ENCODE measurements at places on chromosomes 3 and 15.

DNA sequence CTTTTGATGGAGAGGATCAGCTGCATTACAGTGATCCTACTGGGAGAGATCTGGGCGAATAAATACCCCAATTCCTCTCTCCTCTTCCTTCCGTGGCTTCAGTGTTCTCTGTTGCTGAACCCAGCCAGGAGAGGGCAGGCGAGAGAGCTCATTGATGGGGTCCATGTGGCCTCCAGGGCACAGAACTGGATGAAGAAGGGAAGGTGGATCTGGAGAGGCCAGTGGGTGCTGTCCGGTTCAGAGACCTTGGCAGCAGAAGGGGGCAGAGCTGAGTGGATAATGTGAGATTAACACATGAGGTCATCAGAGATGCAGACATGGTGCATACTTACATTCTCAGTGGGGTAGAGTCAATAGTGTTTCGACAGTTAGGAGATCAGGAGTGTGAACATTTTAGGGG, 193.6 kb downstream of the CLSTN2 start:
- DNase-seq = no peak

DNA sequence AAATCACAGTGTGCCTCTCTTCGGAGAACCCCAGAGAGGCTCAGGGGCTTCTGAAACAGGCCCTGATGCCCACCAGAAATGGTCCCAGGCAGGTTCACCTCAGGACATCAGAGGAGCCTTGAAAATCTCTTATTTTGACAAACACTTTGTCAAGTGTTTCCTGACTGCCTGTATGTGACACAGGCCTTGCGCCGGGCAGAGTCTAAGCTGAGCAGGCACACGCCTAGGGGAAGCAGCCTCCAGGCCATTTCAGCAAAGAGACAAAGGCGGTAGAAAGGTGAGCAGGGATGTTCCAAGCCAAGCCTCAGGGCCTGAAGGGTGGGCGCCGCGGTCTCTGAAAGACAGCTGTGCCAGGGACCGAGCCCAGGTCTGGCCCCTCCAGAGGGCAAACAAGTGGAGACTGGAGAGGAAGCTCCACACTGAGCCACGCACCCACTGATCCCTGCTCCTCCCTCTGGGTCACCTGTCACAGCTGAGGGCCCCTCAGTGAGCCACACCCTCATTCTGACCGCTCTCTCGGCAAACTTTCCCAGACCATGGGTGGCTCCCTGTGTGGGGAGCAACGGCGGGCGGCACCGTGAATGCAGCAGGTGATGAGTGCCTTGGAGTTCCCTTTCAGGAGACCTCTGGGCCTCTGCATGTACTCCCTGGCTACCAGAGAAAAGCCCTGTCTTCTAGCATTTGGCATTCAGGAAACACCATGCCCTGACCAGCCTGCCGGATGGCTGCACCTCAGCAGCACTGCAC, 136.1 kb downstream of the ADAMTS17 start:
- DNase-seq = no peak

GRCh38 chr3:107369791-107370190, 7.4 kb upstream of the CCDC54 start:
- peak; percentile 30 for DNase-seq

DNA sequence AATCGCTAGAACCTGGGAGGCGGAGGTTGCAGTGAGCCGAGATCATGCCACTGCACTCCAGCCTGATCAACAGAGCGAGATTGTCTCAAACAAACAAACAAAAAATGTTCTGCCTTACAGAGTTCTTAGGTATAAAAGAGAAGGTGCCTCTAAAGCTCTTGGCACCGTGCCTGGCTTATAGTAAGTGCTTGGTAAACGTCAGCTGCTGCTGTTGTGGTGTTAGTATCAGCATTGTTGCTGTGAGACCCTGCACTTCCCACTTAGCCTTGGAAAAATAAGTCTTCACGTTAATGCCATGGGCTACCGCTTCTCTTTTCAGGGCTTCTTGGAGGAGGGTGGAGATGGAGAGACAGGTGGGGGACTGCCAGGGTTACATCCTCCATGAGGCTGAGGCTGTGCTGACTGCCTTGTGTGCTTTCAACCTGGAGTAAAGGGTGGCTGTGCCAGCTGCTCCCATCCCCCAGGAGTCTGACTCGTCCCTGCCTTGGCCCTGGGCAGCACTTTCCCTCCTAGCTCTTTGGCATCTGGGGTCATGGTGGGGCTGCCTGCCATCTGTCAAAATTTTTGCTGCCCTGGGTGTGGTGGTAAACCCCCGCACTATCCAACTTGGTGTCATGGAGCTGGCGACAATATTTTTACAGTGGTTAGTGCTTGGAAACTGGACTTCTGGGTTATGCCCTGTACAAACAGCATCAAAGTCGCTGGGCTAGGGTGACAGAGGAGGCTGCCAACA, 17.8 kb downstream of the FLNB start:
- no peak for DNase-seq

DNA sequence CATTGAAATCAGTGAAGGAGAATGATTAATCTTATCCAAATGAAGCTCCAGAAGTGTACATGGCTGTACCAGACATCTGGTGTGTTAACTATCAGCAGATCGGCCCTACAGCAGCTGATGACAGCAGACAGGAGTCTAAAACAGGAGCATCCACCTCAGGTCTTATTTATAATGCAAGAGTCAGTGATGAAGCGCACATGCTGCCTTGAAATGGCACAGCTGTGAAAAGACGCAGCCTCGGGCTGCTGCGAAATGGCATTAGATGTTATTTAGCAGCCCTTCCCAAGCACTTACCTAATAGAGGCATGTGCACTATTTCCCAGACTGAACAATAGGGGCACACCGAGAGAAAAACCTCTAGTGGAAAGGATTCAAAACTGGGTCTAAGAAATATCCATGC, 472.3 kb upstream of the CBLB start:
- DNase-seq = no peak

DNA sequence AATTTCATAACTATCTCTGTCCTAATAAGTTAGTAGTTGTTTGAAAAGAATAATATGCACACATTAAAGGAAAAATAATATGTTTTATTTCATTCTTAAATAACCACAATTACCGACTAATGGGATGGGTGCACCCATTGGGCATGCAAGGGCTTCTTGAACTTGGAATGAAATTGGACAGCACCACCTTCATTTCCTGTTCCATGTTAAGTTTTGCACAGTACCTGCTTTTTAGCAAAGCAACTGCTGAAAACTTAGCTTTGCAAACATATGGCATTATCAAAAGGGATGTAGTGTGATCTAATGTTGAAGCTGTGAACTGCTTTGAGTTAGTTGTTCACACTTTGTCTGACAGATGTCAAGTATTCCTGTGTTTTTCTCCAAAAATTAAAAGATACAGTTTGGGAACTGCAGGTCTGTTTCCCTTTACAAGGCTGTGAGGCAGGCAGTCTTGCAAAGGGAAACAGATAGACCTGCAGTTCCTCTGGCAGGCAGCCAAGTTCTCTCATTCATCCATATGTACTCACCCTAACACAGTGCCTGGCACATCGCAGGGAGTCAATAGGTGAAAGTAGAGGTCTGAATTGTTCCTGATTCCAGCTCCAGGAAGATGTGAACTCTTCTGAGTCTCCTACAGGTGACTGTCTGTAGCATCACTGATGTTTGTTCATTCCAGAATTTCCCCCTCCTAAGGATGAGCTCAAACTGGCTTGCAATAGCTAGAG, 64.3 kb upstream of the GOLGA8B start:
- DNase-seq = no peak

DNA sequence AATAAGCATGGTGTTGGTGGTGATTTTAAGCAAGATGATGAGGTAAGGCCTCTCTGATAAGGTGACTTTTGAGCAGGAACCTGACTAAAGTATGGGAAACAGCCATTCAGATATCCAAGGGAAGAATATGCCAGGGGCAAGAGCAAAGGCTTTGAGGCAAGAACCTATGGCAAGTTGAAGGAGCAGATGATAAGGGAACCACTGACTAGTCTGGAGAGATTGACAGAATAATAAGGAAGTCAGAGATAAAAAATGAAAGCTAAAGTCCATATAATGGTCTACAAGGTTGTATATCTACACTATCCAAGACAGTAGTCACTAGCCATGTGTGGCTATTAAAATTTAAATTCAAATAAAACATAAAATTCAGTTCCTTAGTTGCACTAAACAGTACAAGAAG, 2.5 kb upstream of the C3orf38 start:
- DNase-seq = no peak

GRCh38 chr3:11591391-11592282, 52.1 kb downstream of the VGLL4 start:
- peak; percentile 91 for DNase-seq

- DNase-seq = peak; percentile 21
Measured at GRCh38 chr15:77024273-77025082, 29.6 kb downstream of the PSTPIP1 start.

DNA sequence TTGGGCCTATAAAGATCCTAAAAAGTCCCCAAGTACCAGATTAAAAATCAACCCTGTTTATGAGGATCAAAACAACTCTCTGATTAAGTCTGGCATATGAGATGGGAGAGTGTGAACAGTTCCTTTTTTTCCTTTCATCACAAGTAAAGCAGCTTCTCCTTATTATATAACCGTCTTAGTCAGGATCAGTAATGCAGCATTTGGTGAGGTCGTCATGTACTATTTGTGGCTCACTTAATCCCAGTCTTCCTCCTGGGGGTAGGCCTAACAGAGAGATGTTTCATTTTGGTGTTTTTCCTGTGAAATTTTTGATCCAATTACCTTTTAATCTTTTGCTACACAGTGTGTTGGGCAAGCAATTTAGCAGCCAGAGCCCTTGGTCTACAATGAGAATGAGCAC, 333.1 kb upstream of the KCNMB2 start:
- no peak for DNase-seq

GRCh38 chr3:113096188-113096892, 105.6 kb downstream of the GTPBP8 start:
- no peak for DNase-seq

- peak; percentile 28 for DNase-seq
Measured at GRCh38 chr3:12944849-12945248, 103.5 kb upstream of the RPL32 start.

DNA sequence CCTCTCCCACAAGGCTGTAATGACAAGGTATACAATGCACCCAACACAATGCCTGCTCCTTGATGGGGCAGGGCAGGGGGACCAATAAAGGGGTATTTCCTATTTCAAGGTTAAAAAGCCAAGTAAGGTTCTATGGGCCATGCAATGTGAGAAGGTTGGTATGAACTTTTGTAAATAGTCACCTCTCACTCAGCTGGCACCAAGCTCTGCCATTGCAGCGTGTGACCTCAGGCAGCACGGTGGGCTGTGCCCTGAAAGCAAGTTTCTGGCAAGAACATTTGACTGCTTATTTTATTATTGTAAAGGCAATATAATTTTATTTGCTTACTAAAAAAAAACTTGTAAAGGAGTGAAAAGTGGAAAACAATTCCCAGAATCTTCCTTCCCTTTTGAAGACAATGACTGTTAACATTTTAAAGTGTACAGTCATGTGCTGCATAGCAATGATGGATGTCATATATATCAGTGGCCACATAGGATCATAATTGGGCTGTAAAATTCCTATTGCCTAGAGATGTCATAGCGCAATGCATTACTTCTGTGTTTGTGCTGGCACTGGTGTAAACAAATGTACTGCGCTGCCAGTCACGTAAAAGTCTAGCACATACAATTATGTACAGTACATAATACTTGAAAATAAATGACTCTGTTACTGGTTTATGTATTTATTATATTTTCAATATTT, 167.3 kb upstream of the RORA start:
- DNase-seq = no peak

GRCh38 chr3:11610700-11611275, 32.9 kb downstream of the VGLL4 start:
- DNase-seq = no peak

DNA sequence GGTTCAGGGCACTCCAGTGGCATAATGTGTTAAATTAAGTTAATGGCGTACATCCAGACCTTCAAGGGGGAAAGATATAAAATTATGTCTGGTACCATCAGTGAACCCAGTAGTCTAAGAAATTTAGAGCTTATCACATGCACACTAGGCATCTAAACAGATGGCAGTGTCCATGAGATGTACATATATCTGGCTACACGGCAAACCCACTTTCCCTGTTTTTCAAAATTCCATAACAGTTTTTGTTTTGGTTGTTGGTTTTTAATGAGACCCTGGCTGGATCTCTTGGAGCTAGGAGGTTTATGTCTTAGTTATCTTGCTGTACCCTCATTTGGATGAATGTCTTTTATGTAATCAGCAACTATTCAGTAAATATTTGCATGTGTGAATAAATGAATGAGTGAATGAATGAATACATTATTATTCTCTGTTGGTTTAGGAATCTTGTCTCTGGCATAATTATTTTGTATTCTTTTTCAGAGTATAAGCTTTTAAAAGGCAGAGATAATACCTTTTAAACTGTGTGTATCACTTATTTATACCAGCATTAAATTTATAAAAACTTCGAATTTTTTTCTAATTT, 3.1 kb upstream of the UTS2B start:
- no peak for DNase-seq

GRCh38 chr3:139230391-139230790, 113.4 kb upstream of the MRPS22 start:
- DNase-seq = no peak

- no peak for DNase-seq
Measured at GRCh38 chr3:182201456-182202168, 489.9 kb downstream of the SOX2 start.
